ENCODE measurements at places on chromosomes 1 and 21.

GRCh38 chr1:234631721-234632125 lies 21.7 kb upstream of the IRF2BP2 start:
- no peak for DNase-seq

DNA sequence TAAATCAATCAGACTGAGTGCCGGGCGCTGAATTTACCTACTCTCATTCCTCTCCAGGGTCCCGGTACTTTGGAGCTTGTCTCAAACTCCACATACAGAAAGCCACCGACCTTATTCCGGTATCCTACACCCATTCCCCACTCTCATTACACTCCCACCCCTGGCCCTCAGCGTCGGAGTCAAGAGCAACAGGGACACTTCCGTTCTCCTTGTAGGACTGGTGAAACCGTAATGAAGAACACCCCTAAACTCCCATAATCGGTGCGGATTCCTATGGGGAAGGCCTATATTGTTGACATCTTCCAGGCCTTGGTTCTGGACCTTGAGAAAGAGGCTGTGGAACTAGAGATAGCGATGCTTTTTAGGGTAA lies 798 bp downstream of the ZBED6 start:
- no peak for DNase-seq

GRCh38 chr1:21914880-21915640 lies 22.1 kb downstream of the HSPG2 start:
- no peak for DNase-seq

- DNase-seq, result no peak
These were observed 8.9 kb upstream of the CELSR2 start for GRCh38 chr1:109240158-109241152.

DNA sequence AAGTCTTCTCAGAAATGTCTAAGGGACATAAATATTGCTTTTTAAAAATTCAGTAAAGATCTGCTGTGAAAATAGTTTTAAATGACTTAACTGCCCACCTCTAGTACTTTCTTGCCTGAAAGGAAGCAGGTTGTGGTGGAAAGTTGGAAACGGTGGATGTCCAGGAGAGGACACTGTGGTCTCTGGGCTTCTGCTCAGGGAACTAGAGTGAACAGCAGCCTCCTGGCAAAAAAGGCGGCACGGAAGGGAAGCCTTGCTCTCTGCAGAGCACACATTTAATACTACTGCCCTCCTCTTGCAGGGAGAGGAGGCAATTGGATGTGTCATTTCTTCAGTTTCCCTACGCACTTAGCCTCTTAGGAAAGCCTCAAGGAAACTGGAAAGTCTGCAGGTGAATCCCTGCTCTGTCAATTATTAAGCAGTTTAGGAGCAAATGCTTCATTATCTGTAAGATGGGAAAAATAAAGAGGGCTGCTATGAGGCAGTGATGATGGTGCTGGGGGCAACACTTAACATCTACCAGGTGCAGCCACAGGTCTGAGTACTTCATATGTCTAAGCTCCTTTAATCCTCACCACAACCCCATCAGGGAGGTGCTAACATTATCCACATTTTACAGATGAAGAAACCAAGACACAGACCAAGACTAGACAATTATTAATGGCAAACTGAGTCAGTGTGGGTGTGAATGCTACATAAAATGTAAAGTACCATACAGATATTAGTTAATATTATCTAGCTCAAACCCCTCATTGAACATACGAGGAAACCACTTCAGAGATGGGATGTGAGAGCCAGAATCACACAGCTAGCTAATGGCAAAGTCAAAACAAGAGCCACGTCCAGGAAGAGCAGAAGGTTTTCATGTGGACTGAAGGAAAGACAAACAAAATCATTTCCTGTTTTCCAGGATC lies 108.9 kb upstream of the ADAR start:
- DNase-seq, result no peak

- DNase-seq, result no peak
These were observed at the start of gene SLFNL1 for GRCh38 chr1:41021526-41022308. SLFNL1 (minus strand) TSS chr1:41021725; CDS start chr1:41020660, 1,065 bp downstream.

DNA sequence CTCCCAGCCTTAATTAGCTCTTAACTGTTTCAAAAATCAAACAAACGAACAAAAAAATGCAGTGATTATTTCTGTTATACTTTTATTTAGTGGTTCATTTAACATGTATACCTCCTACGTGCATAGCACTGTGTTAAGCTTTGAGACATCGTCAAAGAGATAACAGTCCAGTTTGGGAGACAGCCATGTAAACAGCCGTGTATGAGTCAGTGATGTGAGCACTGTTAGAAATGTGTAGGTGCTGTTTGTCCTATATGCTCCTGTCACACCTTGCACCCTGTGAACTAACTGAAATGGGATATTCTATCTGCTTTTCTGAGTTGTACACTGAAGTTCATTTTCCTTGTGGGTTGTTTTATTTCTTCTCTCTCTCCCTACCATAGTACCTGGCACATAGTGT lies 109.7 kb upstream of the CACYBP start:
- DNase-seq, result no peak

DNA sequence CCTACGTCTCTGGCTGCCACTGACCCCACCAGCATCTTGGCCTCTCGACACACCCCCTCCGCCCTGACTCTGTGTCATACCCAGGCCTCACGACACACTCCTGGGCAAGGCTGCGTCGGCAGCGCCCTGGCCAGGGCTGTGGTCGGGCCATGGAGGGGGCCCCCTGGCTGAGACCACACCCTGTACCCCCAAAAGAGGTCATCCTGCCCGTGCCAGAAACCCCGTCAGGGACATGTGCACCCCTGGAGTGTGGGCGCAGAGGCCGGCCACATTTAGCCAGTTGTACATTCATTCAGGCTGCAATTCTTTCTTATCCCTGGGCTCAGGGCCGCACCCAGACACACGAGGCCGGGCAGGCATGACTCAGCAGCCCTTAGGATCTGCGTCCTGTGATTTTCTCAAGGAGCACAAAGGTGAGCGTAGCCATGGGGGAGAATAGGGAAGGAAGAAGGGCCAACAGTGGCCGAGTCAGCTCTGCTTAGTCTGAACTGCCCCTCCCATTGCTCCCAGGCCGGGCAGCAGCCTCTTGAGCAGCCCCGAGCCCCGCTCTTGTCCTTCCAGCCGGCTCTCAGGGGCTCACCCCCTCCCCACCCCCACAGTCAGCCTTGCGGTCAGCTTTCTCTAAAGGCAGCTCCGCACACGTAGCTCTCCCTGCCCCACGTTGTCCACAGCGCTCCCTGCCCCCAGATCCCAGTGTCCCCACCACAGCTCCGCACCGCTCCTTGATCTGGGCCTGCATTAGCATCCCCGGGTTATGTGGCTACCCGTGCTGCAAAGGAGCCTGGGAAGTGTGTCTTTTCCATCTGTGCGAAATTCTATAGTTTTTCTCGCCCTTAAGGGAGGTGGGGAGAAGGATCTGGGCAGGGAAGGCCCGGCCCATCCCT lies 7.9 kb downstream of the CSTB start:
- peak; percentile 9 for DNase-seq

GRCh38 chr21:36186081-36186480 lies 29.5 kb downstream of the DOP1B start:
- no peak for DNase-seq

DNA sequence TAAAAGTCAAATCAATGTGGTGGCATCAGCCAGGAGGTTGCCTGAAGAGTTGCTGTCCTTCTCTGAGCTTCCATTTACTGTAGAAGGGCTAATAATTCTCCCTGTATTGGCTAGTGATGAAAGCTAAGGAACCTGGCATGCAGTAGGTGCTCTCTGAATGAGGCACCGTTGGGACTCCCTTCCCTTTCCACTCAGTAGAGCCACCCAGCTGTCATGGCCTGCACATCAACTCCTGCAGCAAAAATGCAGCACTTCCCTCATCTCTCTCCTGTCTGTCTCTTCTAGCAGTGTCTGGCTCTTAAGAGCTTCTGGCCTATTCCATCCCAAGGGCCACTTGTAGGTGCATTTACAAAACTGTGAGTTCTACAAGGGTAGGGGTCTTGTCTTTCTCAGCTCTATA lies 369.0 kb downstream of the MATN1 start:
- DNase-seq, result no peak

DNA sequence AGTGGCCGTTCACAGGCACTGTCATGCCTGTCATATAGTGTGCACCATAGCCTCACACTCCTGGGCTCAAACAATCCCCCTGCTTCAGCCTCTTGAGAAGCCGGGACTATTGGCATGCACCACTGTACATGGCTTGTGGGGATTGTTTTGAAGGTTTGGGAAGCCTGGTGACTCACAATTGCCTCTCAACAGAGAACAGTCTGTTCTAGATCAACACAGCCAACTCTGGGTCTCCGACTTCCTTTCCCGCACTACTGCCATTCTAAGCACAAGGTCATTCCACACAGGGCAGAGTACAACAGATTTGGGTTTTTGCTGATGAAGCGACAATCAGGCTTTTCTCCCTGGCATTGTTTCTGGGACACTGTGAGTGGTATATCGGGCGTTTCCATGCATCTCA lies 15.5 kb upstream of the AHCTF1 start:
- DNase-seq, result no peak

DNA sequence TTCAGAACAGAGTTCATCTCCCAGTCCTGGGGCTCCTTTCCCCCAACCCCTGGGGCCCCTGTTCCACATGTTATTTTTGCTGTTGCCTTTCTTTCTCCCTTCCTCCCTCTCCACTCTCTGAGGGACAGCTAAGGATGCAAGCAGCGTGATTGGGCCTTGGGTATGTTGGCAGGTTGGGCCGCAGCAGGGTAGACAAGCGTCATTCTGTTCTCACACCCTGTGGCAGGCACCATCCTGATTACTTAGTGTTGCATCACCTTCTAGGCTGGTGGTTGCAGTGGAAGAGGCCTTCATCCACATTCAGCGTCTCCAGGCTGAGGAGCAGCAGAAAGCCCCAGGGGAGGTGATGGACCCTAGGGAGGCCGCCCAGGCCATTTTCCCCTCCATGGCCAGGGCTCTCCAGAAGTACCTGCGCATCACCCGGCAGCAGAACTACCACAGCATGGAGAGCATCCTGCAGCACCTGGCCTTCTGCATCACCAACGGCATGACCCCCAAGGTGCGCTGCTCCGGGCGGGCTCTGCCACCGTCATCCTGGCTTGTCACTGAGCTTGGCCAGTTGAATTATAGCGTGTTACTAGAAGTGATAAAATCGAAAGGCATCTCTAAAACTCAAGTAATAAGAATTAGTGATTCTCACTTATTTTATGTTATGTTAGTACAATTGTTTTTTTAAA lies 43.4 kb downstream of the VANGL1 start:
- no peak for DNase-seq
